Lower leg skin (tissue), 4 donors: ENCODE measurements at places on chromosomes 12 and 14.

GRCh38 chr14:105891221-105891602 lies 364.8 kb downstream of the TMEM121 start:
- no peak for DNase-seq

DNA sequence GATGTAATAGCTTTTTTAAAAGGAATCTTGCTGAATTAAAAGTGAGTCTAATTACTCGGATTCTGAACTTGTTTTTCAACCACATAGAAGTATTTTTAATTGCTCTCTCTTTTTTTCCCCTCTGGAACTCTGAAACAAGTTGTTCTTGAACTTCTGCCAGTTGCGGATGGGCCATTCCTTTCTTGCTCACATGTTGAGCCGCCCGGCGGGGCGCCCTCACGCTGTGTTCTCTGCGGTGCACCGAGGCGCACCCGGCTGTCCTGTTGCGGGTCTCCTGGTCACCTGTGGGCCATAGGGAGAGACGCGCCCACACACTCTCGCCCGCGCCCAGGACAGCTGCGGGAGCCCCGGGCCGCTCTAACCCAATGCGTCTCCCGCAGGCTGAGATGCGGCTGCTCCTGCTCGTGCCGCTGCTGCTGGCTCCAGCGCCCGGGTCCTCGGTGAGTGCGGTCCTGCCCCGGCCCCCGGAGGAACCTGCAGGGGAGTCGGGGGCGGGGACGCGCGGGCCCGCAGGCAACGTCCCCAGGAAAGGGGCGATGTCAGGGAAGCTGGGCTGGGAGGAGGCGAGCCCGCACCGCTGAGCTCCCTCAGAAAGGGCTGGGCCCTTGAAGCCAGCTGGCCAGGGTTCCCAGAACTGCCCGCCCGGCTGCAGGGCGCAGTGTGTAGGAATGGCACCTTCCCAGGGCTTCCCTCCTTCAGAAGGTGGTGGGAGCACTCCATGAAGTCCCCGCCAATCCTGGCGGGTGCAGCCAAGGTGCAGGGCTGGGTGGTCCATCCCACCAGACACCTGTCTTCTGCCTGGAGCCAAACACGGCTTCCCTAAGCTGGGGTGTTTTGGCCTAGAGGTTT lies 2.3 kb downstream of the PAPLN start:
- DNase-seq, result peak; percentile 88

DNA sequence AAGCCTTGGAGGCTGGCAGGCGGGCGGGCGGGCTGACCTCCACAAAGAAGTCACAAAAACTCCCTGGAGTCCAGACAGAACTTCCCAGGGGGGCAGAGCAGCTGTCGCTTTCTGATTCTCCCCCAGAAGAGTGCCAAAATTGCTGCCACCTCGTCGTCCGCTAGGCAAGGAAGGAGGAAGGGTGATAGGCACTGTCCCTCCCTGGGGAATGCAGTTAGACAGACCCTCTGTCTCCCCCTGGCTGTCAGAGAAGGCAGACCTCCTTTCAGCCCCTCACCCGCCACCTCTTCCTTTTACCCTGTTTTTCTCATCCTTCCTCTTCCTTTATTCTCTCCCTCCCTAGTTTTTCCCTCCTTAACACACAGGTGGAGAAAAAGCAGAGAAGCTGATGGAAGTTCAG lies 18.7 kb downstream of the GRIN2B start:
- no peak for DNase-seq

GRCh38 chr12:96343347-96343954 lies 56.8 kb downstream of the CDK17 start:
- DNase-seq, result no peak
